ENCODE measurements at places on chromosomes 13 and 19.

- no peak for DNase-seq
Observed at GRCh38 chr13:24627946-24628345, 52.3 kb upstream of the ATP12A start.

DNA sequence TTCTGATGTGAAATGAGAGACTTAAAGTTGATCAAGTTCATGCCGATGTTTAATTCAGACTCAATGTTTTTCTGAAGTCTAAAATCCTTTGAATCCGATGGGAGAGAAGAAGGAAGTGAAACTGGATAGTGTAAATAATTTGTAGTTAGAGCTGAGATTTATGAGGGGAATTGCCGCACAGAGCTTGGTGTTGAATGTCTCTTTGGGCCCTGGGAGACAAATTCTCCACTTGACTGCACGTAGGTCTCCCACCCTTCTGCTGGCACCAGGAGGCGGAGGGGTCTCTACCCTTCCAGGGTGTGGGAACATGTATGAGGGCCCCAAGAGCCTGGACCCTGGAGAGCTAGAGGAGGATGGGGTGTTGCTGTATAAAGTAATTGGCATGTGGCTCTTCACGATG is 140.8 kb upstream of the SERP2 start:
- no peak for DNase-seq

GRCh38 chr19:48551437-48552302 is at the start of gene SULT2B1:
Gene SULT2B1 (plus strand): TSS chr19:48552172. CDS start chr19:48552253, 81 bp downstream.
- DNase-seq: peak; percentile 86

DNA sequence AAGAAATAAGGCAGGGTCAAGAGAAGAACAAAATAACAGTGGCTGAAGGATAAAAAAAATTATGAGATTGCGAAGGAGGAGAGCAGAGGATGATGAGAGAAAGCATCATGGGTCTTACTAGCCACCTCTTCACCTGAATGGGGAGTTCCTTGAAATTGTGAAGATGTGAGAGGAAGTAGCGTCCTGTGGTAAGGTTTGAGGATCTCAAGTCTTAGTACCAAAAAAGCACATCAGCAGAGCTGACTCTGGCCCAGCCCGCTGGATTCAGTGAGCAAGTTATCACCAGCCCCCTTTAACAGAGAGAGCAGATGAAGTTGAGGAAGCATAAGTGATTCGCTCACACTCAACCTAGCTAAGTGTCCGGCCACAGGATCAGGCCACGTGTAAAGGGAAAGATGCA is 61.8 kb downstream of the RXFP2 start:
- DNase-seq: no peak

DNA sequence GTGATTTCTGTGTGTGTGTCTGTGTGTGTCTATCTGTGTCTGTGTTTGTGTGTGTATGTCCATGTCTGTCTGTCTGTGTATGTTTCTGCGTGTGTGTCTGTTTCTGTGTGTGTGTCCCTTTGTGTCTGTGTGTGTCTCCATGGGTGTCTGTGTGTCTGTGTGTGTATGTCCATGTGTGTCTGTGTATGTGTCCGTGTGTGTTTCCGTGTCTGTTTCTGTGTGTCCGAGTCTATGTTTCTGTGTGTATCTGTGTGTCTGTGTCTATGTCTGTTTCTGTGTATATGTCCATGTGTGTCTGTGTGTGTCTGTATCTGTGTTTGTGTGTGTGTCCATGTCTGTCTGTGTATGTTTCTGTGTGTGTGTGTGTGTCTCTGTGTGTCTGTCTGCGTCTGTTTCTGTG is 276.3 kb upstream of the SOX1 start:
- DNase-seq: no peak

- no peak for DNase-seq
Observed at GRCh38 chr13:113417008-113417751, 36.1 kb downstream of the ADPRHL1 start.

DNA sequence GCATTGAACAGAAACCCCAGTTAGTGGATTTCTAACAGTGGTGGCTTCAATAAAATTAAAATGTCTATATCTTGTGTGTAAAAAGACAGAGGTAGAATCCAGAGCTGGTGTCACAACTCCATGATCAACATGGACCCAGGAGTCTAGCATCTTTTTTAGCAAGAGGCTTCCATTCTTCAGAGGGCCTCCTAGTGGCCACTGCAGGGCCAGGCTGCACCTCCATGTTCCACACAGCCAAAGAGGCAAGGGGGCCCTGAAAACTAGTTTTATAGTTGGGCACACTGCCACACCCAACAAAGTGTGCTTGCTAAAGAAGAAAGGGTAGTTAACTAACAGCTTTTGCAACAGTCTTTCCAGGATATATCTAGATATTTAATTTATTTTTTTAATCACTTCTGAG is 12.9 kb downstream of the N4BP2L1 start:
- DNase-seq: no peak

- no peak for DNase-seq
Observed at GRCh38 chr13:79018166-79018565, 359.2 kb upstream of the OBI1 start.

DNA sequence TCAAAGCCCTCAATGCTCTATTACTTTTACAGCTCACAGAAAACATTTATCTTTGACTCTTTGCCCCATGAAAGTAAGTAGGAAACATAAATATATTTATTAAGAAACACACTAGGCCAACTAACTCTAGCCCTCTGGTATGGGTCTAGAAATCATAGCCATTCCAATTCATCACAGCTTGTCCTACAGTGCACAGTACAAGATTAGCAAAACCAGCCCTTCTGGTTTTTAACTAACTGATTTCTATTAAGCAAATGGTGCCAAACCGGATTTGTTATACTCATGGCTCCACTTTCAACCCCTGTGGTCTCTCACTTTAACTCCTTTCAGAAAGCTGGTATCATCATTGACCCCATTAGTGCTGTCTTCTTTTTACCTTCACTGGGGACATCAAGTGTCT is 5.6 kb upstream of the LRRC63 start:
- DNase-seq: no peak

Measured in left colon (tissue), 2 donors.